Suppressor macrophage treated with lipopolysaccharide for 1 hour (primary cell): ENCODE measurements at places on chromosomes 12 and 14.
A peak's percentile ranks its signal among the peaks of the same experiment; 100 is the strongest.

- peak; percentile 91 for DNase-seq
Observed at GRCh38 chr14:76761136-76761959, at the start of gene VASH1. TSS of gene VASH1 (plus strand) at chr14:76761468. CDS start at chr14:76762822, 1,354 bp downstream.

GRCh38 chr14:99551034-99551922 is 52.7 kb downstream of the CCDC85C start:
- no peak for DNase-seq

- no peak for DNase-seq
Observed at GRCh38 chr12:85823436-85824180, 12.6 kb downstream of the RASSF9 start.

DNA sequence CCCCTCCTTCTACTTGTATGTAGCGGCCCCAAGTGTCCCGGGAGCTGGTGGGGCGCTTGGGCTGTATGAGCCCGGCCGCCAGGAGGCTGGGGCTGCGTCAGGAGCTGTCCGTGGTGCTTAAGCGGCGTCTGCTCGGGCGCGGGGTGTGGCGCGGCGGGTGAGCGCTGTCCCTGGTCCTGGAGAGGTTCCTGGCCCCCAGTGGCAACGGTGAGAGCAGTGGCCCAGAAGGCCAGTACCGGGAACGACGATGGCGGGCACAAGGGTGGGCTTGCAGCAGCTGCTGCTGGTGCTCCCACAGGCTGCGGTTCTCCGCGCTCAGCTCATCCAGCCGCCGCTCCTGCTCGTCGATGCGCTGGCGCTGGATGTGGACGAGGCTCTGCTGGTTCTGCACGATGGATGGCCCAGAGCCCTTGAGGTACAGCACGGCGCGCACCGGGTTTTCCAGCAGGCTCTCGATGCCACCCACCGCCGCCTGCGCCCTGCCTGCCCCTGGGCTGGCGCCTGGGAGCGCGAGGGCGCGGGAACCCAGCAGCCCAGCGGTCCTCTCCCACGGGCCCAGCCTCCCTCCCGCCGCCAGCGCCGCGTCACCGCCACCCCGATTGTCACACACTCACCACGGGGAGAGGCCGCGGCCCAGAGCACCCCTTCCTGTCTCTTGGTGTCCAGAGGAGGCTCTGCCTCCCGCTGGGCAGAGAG is 41.9 kb upstream of the FKBP4 start:
- peak; percentile 85 for DNase-seq

DNA sequence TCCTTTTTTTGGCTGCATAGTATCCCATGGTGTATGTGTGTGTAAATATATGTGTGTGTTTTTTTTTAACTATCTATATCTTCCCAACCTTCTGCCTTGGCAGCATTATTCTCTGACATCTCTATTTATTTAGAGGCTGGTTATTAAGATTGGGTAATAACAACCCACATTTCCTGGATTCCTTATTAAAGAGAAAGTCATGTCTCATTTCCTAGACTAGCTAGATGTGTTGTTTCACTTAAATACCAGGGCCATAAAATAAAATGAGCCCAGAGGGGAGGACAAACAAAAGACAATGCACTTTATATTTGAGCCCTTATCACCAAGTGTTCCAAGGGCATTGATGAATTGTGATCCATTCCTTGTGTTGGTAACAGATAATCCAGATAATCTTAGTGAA is 169.1 kb downstream of the SLC5A8 start:
- no peak for DNase-seq

- DNase-seq: no peak
Observed at GRCh38 chr14:23398348-23398747, 9.7 kb downstream of the MYH6 start.

GRCh38 chr14:53214384-53214783 is 61.3 kb upstream of the DDHD1 start:
- DNase-seq: no peak

DNA sequence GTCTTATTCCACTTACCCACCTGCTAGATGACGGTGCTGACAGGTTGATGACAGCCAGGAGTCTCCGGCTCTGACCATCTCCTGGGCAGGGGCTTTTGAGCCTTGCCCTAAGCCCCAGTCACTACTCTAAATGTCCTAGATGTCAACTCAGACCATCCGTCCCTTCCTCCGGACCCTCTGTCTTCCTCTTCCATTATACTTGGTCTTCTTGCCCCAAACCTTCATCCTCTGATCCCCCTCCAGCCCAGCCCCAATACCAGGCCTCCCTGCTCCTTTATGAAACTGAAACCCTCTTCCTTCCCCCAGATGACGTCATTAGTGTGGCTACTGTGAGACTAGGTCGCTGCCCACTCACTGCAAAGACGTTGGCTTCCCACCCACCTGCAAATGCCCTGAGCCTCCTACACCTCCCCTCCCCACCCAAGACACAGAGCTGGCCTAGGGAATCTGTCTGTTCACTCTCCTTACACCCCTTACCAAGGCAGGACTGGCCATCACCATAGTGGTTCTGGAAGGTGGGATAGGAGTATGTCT is 10.1 kb downstream of the KRT71 start:
- DNase-seq: peak; percentile 36
